Gastroesophageal sphincter (tissue), 4 donors: ENCODE measurements at places on chromosomes 12 and 14. TPM values are rescaled to one million over a fixed set of nuclear protein-coding genes. Genes with fewer than 3 reads are reported as not detected.

DNA sequence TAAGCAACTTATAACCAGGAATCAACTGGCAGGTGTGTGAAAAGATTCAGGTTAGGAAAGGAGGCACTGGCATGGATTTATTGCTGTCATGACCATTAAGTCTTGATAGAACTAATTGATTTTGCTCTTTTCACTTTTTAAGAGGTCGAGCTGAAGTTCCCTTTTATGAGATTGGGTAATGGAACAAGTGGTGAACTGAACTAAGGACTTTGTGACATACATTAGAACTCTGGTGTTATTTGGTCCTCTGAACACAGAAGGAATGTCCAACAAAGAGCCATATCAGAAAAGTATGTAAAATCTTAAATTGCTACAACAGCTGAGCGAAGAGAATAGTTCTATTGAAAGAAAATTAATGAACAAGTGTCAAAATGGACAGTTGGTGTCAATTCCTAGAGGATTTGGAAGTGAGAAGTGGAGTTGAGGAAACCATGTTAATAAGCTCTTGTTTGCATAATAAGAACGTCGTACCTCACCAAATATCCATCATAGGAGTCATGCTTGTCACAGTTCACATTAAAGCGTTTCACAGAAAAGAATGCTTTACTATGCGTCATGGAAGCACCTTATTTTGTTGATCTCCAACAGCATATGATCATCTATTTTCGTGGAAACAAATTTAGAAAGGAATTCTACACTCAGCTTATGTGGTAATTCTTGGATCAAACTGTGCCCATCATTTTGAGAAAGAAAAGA, 8.4 kb upstream of the MYF6 start:
- no peak for ATAC-seq

DNA sequence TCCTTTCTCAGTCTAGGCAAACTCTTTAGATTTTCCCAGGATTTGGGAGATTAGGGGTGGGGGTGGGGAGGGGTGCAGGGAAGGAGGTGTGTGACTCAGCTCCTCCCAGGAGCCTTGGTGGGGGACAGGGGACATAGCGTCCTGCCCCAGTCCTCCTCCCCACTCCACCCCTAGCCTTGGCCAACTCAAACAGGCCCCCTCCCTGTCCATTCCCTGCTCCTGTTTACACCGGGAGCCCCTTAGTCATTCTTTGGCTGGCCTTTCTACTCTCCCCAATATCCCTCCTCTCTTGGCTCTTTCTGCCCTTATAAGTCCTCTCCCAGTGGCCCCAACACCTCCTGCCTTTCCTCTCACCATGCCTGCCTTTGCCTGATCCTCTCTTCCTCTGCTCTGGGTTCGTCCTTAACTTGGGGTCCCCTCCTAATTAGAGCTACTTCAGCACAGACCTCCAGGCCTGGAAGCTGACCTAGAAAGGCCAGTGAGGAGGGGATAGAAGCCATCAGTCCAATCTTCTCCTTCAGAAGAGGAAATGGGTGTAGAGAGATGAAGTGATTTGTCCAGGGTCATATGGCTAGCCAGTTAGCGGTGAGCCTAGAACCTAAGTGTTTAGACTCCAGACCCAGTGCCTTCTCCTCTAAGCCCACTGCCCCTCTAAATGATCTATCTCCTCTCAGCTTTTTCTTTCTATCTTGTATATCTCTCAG, 2.3 kb upstream of the ITGA5 start:
- peak; percentile 87 for ATAC-seq

GRCh38 chr12:129594098-129594497, 309.7 kb downstream of the TMEM132D start:
- ATAC-seq = no peak

DNA sequence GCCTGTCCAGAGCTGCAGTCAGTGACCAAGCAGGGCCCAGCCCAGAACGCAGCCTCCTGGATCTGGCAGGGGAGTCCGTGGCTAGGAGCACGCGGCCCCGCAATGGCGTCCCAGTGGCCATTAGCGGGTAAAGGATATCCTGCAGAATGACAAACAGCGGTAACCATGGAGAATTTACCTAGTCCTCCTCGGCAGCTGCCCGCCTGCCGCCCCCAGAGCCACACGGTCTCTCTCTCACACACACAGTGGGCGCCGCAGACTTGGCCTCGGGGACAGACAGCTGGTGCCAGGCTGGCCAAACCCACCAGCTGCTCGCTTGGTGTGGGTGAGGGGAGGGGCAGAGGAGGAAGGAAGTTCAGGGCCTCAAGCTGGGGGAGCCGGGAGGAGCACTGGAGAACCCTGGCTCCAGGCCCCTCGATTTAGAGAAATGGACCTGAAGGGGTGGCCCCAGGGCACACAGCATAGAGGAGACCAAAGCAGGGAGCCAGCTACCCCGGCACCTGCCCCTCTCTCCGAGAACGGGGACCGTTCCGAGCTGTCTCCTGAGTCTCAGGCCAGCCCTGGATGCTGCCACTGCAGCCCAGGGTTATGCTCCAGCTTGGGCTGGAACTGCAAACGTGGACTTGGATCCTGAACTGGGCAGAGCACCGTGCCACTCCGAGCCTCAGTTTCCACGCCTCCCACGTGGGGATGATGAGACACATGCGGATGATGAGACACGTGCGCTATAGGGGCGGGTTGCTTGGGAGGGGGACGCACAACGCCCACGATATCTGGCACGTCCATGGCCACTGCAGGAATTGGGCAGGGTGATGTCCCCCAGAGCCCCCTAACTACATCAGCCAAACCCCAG, 3.4 kb downstream of the CDK2AP1 start:
- ATAC-seq = no peak

- ATAC-seq = no peak
Observed at GRCh38 chr12:98532687-98533304, 17.4 kb downstream of the TMPO start.

DNA sequence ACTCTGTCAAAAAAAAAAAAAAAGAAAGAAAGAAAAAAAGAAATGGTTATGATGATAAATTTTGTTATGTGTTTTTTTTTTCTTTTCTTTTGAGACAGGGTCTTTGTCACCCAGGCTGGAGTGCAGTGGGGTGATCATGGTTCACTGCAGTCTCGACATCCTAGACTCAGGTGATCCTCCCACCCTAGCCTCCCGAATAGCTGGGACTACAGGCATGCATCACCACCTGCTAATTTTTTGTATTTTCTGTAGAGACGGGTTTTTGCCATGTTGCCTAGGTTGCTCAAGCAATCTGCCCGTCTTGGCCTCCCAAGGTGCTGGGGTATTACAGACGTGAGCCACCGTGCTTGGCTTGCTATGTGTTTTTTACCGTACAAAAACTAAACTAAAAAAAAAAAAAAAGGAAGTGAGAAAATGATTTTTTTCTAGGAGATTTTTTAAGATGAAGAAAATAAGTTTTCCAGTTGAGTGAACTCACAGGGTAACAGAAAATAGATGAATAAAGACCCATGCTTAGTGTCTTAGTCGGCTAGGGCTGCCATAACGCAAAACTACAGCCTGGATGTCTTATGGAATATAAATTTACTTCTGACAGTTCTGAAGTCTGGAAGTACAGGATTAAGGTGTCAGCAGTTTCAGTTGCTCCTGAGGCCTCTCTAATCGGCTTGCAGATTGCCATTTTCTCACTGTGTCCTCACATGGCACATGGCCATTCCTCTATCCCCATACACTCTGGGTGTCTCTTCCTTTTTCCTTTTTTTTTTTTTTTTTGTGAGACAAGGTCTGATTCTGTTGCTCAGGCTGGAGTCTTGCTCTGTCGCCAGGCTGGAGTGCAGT, 13.2 kb upstream of the APOF start:
- ATAC-seq = no peak

- no peak for ATAC-seq
Observed at GRCh38 chr12:51863933-51864832, 15.7 kb upstream of the FIGNL2 start.

DNA sequence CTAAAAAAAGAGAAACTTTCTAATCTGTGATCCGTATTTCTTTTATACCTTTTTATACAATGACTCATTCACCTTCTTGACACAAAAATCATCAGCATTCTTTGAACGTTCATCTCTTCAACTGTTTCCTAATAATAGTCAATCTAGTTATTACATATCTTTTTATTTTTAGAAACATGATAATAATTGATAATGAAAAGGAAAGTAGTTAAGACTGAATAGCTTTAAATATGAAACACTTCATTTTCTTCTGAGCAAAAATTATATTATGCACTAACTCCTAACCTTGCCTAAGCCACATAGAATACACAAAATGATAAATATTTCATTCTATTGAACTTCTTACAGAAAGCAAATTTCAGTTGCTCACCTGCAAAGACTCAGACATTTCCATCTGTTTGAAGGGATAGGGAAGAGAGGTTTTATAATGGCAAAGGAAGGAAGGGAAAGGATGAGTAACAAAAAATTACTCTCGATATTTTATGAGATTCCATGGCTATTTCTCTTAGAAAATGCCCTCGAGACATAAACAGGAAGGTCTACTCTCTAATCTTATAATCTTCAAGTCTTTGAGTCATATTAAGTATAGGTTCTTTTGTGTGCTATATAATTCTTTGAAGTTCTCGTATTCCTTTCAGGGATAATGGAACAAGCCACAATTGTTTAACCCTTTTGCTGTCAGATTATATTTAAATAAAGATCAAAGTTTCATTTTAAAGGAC, 7.5 kb upstream of the KLHL42 start:
- ATAC-seq = no peak

DNA sequence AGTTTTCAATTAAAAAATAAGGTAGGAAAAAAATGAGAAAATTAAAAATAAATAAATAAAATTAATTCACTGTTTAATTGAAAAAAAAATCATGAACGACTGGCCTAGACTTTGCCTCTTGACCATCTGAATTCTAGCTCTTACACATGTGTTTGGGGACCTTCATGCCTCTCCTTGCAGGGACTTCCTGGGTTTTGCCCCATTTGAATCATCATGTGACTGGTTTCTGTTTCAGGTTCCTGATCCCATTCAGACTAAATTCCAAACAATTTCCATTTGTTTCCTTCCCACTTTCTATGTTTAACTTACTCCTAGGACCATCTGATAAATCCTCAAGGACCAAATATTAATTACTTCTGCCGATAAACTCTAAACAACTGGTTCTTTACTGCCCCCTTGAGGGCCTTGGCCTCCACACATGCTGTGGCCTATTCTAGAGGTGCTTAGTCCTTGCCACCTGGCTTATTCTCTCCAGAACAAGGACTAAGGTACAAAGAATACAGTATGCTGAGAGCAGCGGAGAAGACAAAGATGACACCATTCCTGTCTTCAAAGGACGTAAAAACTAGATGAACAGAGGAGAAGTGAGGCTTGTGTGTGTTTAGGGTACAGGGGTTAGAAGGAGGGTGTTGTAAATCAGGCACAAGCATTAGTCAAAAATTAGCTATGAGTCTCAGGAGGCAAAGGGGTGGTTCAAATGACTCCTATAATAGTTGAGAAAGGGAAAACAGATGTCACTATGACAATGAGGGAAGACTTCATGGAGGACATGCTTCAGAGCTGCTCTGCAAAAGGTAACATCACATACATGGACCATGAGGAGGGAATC, 125.8 kb upstream of the AVPR1A start:
- no peak for ATAC-seq

DNA sequence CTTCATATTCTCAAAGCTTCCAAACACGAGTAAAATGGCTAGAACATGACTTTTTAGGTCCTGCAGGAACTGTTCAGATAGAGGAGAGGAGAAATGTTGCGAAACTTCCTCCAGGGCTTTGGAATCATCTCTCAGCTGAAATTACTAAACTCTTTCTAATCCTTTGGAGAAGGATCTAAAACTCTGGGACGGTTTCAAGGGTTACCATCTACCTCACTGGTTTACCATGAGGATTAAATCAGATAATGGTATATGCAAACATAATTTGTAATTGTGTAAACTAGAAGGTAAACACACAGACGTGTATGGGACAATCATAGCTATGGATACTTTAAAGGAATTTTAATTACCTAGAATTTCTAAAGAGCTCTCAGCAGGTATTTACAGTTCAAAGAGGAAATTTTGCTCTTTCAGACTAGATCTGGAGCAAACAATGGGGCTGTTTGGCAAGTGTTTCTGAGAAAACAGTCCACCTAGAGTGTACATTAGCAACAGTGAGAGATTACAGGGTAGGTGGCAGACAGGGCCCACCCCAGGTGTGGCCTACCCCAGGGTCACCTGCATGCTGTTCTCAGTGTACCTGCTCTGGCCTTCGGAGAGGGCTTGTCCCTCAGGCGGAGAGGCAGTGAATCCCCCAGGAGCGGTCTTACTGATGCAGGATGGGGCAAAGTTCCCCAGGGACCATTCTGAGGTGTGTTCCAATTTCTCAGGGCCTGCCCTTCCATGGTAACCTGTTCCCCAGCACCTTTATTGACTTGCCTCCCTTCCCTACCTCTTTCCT, 124.7 kb upstream of the MAX start:
- ATAC-seq = no peak

DNA sequence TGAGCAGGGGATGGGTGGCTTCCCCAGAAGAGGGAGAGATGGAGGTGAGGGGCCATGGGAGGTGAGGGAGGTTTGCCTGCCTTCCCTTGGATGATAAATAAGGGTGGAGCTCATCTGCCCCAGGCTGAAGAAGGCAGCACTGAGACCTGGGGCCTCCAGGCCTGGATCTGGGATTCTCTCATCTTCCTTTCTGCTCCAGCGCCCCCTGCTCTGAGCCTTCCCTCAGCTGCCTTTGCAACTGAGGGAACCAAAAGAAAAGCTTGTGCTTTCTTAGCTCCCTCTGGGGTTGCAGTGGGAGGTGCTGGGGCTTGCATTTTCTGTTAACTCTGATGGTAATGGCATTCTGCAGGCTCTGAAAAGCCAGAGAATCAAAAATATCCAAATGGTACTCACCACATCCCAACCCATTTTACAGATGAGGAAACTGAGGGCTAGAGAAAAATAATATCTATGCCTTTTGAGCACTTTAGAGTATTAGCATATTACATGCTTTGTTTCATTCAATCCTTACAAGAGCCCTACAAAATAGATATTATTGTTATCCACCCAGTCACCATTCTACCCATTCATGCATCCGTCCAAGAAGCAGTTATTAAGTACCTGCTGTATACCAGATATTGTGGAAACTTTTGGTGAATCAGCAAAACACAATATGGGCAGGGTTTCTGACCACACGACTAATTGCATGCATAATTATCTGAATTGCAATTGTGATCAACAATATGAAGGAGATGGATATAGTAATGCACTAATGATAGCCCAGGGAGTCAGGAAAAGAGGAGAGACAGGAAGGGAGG, 102.2 kb downstream of the WSCD2 start:
- ATAC-seq = no peak

- ATAC-seq = no peak
Observed at GRCh38 chr12:50326590-50327284, 43.4 kb upstream of the LIMA1 start.

DNA sequence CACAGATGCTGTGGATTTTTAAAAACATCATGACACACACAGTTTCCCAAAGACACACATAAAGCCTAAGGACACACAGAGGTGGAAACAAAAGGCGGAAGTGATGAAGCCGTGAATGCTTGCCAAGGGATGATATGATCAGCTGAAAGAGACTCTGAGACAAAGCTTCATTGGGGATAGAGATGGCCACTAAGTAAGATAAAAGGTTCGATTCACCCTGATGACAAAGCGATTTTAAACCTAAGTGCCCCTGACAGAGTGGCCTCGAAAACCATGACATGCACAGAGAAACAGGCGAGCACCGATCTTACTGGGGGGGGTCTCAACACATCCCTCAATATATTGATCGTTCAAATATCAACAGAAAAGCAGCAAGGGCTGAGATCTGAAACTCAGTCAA, 20.3 kb upstream of the EIF5 start:
- no peak for ATAC-seq

SLC2A3 gene
- total RNA-seq = 12.3 TPM

E2F7 gene
- not detected for total RNA-seq

PTPRO gene
- total RNA-seq = 10.7 TPM

TNFRSF1A gene
- total RNA-seq = 174 TPM

AICDA gene
- not detected for total RNA-seq

DAO gene
- 2.5 TPM for total RNA-seq

LAG3 gene
- 1.2 TPM for total RNA-seq

KRT6C gene
- total RNA-seq = not detected
